ENCODE measurements at places on chromosomes 4 and X. TPM values are rescaled to one million over a fixed set of nuclear protein-coding genes. Genes with fewer than 3 reads are reported as not detected.

TRIM60 gene
- not detected for total RNA-seq

IRS4 gene
- not detected for total RNA-seq

HPSE gene
- total RNA-seq, result 0.83 TPM

MGAT4D gene
- not detected for total RNA-seq

NOX1 gene
- total RNA-seq, result 0.14 TPM

KCNIP4 gene
- not detected for total RNA-seq

ZXDB gene
- total RNA-seq, result 5.5 TPM

AREG gene
- not detected for total RNA-seq

GABRE gene
- 58.4 TPM for total RNA-seq
